ENCODE measurements at places on chromosomes 2 and 18. TPM values are rescaled to one million over a fixed set of nuclear protein-coding genes. Genes with fewer than 3 reads are reported as not detected.

Gene STAMBP
- total RNA-seq = 23.3 TPM

Gene SKOR2
- not detected for total RNA-seq

Gene AMMECR1L
- 10.0 TPM for total RNA-seq

Gene OSBPL6
- total RNA-seq = 4.8 TPM

- DNase-seq = no peak
Measured at GRCh38 chr2:26054598-26055348, 20.9 kb downstream of the RAB10 start.

DNA sequence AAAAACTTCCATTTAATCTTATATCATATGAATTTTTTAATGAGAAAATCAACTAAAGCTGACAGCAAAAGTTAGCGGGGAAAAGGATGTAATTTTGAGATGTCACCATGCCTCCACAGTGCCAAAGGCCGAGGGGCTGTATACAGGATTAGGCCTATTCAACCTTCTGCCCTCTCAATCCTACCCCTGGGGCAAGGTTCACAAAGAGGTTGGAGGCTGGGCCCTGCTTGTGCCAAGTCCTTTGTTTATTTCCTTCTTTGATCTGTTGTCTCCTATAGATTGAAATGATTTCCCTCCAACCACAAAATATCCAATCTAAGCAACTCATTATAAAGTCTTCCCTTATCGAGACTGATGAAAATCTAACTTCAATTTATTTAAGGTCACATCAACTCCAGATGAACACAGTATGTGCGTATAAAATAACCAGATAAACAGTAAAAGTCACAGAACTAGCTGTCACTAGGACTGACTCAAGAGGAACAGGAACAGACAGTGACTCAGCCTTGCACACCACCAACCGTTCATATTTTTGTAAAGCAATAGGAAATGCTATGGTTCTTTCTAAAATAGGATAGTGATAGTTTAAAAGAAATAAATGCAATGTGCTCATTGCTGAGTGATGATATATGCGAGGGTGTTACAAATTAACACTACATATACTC lies 95.8 kb downstream of the SLC25A12 start:
- no peak for DNase-seq

DNA sequence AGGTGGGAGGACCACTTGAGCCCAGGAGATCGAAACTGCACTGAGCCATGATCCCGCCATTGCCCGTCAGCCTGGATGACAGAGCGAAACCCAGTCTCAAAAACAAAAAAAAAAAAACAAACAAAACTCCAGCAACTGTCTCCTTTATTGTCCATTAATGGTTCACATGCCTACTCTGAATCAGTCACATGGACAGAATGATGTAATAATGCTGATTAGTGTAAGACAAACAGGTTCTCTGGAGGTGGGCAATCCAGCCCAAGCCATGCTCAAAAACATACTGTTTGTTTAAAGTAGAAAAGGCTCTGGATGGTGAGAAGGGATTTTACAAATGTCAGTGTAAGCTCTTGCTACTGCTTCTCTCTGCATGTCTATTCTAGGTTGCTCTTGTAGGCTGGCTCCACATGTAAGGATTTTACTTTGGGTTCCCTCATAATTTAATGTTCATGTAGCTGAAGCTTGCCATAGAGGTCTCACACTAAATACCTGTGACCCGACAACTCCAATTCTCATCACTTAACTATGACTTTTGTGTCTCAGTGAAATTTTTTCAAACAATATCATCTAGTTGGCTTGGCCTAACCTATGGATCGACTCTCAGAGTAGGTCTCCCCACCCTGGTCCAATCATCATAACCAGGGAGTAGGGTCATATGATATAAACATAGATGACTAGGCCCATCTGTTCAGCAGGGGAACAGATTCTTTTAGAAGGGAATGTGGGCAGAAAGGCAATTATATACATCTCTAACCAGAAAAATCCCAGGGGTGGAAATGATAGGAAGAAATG lies 83.9 kb upstream of the SLC39A10 start:
- DNase-seq = no peak

DNA sequence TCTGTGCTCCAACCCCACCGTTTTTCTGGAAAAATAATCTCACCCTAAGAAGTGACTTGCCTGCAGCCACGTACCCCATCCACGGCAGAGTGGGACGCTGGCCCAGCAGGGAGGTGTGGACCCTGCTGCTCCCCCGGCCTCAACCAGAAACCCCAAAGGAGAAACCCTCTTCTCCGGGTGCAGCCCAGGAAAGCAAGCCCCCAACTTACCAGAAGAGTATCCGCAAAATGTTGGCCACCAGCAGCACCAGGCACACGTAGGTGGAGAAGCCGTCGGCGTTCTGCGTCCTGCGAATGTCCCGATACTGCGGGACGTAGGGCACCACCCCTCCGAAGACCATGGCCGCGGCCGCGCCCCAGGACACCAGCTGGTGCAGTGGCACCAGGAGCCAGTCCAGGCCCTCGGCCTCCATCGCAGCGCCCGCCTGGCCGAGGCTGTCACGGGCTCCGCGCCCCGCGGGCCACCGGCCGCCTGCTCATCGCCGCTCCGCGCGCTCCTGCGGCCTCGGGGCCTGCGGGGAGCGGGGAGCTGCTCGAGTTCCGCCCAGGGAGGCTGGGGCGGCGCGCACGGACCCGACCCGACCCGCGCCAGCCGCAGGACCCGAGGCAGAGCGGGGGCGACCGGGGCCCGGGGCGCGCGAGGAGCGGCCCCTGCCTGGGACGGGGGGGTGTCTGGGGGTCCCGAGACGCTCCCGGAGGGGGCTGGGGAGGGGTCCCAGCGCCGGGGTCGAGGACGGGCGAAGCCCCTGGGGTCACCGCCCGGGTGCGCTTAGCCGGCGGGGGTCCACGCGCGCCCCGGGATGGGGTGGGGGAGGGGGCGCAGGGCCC lies 725 bp downstream of the SLC66A2 start:
- no peak for DNase-seq

DNA sequence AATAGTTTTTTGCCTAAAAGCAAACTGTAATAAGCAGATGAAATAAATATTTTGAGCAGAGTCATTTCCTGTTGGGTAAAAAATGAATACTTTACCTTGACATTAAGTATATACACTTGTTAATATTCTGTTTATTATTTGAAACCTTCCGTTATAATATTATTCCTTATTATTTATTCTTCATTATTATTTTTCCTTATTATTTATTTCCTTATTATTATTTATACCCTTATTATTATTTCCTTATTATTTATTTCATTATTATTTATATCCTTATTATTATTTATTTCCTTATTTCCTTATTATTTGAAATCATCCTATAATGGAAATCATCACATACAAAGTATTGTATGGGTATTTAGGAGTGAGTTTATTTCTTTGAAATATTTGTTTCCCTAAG lies 232.2 kb upstream of the RBBP8 start:
- DNase-seq = no peak

DNA sequence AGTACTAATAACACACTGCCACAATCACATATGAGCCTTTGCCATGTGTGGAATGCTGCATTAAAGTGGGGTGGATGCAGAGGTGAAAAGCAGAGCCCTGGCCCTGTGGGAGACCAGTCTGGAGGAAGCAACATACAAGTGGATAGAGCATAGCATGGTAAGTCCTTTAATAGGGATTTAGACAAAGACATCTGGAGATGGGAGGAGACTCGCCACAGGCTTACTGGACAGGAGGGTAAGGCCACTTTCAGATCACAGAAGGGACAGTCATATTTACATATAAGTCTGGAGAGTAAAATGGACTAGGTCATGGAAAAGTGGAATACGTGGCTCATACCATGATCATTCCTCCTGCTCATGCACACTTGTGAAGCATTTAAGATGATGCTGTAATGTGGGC lies 84.3 kb downstream of the PPP1R1C start:
- DNase-seq = no peak

Data from right atrium auricular region (tissue), 2 donors.